Heart left ventricle (tissue), 16 donors: ENCODE measurements at places on chromosomes 1 and 21. TPM values are rescaled to one million over a fixed set of nuclear protein-coding genes. Genes with fewer than 3 reads are reported as not detected.

Gene S100A2
- total RNA-seq: 3.0 TPM

Gene OR2T11
- total RNA-seq: not detected

- H3K27me3 ChIP-seq: no peaks in the 10 kb centered on the region
- H3K4me3 ChIP-seq: peak overlapping the region; percentile 75
- H3K4me1 ChIP-seq: peaks cover 31% of the 10 kb centered on the region
- peak overlapping the region; percentile 77 for H3K27ac ChIP-seq
- no peaks in the 10 kb centered on the region for H3K36me3 ChIP-seq
Measured at GRCh38 chr1:154999571-155000410, 2.8 kb upstream of the ZBTB7B start.

GRCh38 chr1:218200979-218201378 lies 84.1 kb upstream of the RRP15 start:
- no peak overlapping the region for H3K27ac ChIP-seq
- H3K27me3 ChIP-seq: no peaks in the 10 kb centered on the region
- no peak overlapping the region for H3K4me3 ChIP-seq
- DNase-seq: no peak
- no peaks in the 10 kb centered on the region for H3K4me1 ChIP-seq
